Mesenchymal stem cell (in vitro differentiated cells and primary cell): ENCODE measurements at places on chromosomes 13 and 19.

DNA sequence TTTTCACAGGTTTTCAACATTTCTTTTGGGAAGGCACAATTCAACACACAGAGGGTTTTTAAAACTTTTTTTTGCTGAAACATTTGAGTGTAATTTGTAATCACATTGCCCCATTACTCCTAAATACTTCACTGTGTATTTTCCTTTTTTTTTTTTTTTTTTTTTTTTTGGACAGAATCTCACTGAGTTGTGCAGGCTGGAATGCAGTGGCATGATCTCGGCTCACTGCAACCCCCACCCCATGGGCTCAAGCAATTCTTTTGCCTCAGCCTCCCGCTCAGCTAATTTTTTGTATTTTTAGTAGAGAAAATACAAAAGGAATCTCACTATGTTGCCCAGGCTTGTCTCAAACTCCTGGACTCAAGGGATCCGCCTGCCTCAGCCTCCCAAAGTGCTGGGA lies 14.8 kb upstream of the DNAJC15 start:
- DNase-seq = no peak

- DNase-seq = peak; percentile 60
Measured at GRCh38 chr19:45467115-45467455, 711 bp upstream of the FOSB start.

- no peak for DNase-seq
Measured at GRCh38 chr19:48645620-48646000, 377 bp downstream of the CA11 start.

GRCh38 chr19:43636121-43636683 lies 3.4 kb downstream of the CADM4 start:
- DNase-seq = no peak

GRCh38 chr19:4985551-4985991 lies 16.7 kb downstream of the KDM4B start:
- DNase-seq = no peak

GRCh38 chr13:61179741-61180140 lies 235.9 kb downstream of the PCDH20 start:
- no peak for DNase-seq

- DNase-seq = no peak
Measured at GRCh38 chr13:38463048-38463447, 113.4 kb downstream of the UFM1 start.

DNA sequence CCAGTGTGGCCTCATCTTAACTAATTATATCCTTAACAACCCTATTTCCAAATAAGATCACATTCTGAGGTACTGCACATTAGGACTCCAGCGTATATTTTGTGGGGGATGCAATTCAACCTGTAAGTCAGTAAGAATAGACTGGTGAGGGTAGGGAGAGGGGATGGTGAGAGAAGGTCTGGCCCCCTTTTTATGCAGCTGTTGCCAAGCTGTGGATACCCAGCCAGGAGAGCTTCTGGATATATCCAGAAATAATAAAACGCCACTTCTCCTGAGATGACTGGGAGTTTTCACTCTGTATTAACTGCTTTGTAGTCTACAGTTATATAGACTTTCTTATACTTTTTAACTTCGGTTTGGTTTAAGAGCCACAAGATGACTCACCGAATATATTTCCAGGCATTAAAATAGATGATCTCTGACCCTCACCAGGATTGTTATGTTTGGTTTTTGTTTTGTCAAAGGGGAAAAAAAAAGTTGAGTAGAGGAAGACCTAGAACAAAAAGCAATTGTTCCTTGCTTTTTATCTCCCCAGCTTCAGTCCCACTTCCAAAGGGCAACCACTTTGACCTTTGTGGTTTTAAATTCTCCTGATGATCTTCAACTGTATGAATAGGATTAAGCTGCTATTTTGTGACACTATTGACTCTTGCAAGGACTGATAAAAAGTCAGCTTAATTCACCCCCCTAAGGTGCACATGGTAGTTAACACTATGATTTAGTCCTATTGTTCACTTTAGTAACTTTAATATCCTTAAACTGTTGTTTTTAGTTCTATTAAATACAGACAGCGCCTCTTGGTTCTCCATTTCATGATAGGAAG lies 3.1 kb upstream of the NEK3 start:
- DNase-seq = peak; percentile 53

DNA sequence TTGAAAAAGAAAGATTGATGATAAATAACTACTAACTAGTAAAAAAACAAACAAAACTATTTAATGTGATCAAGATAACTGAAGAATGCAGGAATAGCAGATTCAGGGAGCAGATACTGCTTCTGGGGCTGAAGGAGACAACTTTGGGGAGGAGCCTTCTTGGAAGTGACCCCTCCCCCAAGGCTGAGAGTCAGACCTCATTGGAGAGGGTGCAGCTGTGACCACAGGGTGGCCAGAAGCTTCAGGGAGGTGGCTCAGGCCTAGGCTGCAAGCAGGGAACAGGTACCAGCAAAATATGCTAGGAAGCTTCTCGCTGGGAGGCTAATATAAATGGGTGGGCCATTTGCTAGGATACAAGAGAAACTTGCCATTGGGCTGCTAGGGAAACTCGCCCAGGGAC lies 149.9 kb downstream of the MYO16 start:
- DNase-seq = no peak

GRCh38 chr19:43956827-43957226 lies 5.8 kb downstream of the ZNF221 start:
- no peak for DNase-seq

- no peak for DNase-seq
Measured at GRCh38 chr13:93996481-93996880, 483.0 kb downstream of the DCT start.

GRCh38 chr13:72317346-72318109 lies 409.9 kb downstream of the MZT1 start:
- DNase-seq = no peak

GRCh38 chr13:113917096-113917495 lies 53.2 kb upstream of the GAS6 start:
- no peak for DNase-seq

GRCh38 chr19:54554006-54554405 lies 19.6 kb upstream of the LILRA2 start:
- no peak for DNase-seq

DNA sequence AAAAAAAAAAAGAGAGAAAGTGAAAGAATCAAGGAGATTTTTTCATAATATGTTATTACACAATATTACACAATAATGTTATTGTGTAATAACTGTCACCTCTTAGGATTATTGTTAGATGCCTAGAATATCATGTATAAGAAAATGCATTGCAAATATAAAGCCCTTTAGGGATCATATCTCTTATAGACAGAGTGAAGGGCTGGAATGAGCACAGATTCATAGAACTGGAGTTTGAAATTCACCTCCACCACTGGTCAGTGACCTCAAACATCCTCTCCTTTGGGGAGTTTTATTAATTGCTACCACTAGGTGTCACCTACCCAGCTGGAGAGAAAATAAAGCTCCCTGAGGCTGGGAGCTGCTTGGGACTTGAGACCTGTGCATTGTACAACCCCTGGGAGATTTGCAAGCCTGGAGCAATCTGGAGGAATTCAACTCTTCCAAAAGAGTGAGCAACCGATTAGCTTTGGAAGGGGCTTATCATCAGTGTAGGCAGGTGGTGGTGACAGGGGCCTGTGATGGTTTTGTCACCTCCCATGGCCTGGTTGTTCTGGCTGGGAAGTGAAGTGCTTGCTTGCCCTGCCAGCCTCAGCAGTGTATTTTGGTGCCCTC lies 30.3 kb upstream of the FRY start:
- DNase-seq = peak; percentile 65

- peak; percentile 87 for DNase-seq
Measured at GRCh38 chr13:37306778-37307544, 201.5 kb upstream of the CSNK1A1L start.

DNA sequence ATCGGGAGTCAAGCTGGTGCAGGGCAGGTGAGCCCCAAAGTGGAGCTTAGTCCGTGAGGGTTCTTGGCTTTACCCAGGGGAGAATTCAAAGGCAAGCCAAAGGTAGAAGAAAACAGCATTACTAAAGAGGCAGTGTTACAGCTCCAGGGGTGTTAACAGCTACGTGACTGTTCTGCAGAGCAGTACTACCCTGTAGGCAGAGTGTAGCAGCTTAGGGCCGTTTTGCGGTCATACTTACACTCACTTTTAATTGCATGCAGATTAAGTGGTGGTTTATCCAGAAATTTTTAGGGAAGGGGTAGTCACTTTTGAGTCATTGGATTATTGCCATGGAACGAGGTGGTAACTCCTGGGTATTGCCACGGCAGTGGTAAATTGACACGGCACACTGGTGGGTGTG lies 482.2 kb downstream of the SLITRK5 start:
- no peak for DNase-seq

- no peak for DNase-seq
Measured at GRCh38 chr19:20254121-20254520, 87.1 kb downstream of the ZNF486 start.

DNA sequence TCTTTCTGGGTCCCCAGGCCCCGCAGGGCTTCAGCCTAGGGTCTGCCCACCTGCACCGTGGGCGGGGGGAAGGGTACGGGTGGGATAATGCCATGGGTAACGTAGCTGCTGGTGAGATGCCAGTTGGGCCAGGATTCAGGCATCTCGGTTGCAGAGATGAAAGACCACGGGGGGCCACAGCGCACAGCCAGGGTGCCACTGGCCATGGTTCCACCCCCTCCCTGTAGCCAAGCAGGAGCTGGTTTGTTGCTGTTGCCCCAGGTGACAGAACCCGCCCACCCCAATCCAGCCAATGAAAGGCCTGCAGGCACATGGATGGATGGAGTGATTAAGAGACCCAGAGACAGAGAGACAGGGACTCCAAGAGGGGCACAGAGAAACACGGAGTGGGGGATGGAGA lies 1.0 kb upstream of the CGB7 start:
- no peak for DNase-seq

- DNase-seq = no peak
Measured at GRCh38 chr19:43634068-43634467, 5.6 kb downstream of the CADM4 start.

DNA sequence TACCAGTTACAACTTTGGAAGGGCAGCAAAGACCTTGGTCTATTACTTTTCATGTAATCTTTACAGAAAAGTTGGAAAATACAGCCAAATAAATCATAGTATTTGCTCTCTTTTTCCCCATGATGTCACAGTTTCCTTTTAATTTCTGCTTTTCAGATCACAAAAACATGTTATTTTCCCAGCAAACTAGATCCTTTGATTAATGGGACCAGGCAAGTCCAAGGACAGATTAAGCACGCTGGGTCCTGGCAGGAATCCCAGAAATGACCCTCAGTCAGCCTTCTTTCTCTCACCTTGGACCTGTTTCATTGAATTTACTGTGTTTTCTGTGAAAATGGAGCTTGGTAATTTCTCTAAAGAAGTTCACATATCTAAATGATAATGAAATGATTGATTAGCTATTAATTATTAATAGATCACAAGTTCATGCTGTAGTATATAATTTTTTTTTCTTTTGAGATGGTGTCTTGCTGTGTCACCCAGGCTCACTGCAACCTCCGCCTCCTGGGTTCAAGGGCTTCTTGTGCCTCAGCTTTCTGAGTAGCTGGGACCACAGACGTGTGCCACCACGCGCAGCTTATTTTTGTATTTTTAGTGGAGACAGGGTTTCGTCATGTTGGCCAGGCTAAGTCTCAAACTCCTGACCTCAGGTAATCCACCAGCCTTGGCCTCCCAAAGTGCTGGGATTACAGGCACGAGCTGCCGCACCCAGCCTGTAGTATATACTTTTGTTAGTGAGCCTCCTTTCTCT lies 16.0 kb downstream of the SPATA13 start:
- DNase-seq = no peak

DNA sequence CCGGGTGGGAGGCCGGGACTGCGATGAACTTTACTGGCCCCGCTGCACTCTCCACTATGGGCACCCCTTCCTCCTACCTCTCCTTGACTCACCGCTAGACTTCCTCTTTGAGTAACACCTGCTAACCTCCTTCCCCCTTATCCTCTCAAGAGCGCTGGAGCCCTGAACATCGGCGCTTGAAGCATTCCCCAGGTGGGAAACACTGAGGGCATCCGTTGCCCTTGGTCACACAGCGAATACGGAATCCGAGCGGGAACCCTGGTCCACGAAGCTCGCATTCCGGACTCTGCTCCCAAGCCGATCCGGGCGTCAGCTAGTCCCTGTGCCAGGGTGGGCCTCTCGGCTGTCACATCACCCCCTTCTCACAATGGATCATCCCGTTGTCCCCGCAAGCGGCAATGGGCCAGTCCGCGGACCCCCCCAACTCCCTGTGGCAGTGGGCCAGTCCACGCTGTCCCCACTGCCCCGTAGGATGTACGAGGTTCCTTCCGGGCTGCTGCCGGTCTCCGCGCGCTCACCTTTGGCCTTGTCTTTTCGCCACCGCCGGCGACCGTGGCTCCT lies 4.2 kb downstream of the LIPE start:
- DNase-seq = no peak

DNA sequence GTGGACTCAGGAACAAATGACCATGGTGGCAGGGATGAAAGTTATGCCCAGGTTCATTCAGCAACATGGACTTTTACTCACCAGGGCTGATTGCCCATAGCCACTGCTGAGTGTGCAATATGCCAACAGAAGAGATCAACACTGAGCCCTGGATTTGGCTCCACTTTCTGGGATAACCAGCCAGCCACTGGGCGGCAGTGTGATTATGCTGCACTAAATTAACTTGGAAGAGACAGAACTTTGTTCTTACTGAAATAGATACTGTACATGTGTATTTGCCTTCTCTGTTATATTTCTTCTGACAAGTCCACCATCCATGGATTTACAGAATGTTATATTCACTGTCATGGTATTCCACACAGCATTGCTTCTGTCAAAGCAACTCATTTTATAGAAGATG lies 257.4 kb downstream of the TDRD3 start:
- DNase-seq = peak; percentile 0

DNA sequence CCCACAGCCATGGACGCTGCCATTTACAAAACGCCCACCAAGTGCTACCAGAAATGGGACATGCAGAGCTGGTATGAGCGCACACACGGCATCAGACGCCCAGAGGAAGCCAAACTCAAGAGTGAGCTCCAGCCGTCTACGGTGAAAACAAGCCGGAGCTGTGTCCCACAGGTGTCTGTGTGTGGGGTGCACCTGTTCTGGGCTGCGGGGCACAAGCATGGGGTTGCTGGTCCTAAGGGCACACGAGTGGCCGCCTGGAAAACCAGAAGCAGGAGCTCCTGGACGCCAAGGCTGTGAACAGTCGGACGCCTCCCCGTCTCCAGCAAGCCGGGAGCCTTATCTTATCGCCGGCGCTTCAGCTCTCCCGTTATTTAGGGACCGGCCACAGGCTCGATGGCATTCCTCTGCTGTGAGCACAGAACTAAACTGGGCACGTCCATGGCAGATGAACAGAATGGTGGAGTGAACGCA lies 1.3 kb downstream of the ADPRHL1 start:
- DNase-seq = no peak

- DNase-seq = no peak
Measured at GRCh38 chr19:3131168-3131567, 4.7 kb upstream of the GNA15 start.
